ENCODE measurements at places on chromosomes 5 and 9.

GRCh38 chr5:133130387-133131118, 78.7 kb downstream of the HSPA4 start:
- no peak for DNase-seq

DNA sequence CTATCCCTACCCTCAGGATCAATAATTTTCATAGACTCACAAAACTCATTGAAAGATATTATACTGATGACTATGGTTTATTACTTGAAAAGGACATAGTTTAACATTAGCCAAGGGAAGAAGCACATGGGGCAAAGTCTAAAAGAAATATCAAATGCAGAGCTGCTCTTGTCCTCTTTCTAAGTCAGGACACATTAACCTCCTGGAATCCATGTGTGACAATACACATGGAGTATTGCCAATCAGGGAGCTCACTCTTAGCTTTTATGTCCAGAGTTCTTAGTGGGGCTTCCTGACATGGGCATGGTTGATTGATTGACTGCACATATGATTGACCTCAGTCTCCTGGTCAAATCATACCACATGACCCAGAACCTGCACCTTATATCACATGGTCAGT, 165.5 kb upstream of the COX7C start:
- no peak for DNase-seq

DNA sequence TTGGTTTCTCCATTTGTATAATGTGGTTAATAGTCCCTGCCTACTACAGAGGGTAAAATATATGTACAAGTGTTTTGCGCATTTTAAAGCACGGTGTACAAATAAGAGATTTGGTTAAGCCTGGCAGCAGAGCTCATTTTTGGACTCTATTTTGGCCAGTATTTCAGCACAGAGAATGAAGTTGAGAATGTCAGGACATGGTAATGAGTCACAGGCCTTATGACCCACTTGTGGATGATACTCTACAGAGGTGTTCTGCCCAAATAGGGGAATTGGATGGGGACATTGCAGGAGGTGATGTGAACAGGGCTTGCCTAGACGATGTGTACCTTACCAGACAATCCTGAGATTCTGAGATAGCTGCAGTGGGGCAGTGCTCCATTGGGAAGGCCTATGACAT, 50.6 kb downstream of the MELK start:
- no peak for DNase-seq

DNA sequence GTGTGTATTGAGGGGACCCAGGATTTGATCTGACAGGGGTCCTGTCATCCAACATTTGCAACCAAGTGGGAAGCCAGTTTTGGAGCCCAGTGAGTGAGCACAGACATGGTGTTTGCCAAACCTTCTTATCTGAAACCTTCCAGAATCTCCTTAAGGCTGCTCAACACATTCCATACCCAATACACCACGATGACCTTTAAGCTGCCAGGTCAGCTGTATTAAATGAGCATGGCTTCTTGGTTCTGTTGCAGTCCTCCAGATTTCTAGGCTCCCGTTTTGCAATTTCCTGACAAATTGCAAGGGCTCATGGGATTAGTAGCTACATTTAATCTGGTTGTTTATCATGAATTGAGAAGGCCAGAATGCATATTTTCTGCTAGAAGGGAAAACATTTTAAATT, 124.2 kb upstream of the ATP10B start:
- no peak for DNase-seq

- no peak for DNase-seq
Observed at GRCh38 chr5:74375271-74375670, 265.3 kb downstream of the ENC1 start.

GRCh38 chr5:38420691-38421390, 135.6 kb downstream of the LIFR start:
- DNase-seq = no peak

DNA sequence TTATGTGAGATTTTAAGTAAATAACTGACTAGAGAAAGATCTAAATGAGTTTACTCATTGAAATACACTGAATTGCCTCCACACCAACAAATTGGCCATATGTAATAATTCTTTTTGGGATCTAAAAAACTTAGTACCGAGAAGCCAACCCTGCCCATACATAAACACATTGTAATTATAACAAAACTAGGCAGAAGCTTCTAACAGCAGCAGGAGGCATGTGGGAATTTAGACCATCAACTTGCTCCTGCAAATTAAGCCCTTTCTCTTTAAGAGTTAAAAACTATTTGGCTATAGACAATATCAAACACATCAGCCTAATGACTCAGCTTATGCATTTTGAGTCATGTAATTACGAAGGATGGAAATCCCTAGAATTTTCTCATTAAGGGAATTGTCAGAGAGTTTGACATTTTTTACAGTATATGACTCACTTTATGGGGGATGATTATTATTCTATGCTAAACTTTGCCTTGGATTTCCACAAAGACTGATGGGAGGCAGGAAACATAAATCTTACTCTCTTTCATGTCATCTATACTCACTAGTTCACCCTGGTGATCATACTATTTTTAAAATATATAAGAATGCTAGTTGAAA, 1.0 kb downstream of the IL7R start:
- DNase-seq = no peak

GRCh38 chr9:127036437-127036836, 86.0 kb downstream of the ANGPTL2 start:
- DNase-seq = no peak

- DNase-seq = no peak
Observed at GRCh38 chr9:95580812-95581761, 64.3 kb upstream of the PTCH1 start.

DNA sequence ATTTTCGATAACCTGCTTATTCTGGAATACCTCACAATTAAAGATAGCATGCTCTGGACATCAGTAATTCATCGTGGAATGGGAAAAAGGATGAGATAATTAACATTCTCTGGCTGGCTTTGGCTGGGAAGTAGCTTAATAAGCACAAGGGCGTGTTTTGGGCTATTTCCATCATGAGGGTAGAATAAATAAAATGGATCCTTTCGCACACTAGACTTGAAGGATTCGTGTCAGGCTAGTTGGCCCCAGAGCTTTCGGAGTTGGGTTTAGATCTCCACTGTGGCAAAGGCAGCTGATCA, 151.2 kb upstream of the ADRA1B start:
- no peak for DNase-seq

Measured in stimulated activated CD8-positive, alpha-beta memory T cell treated with anti-CD3 and anti-CD28 coated beads, Interleukin-7, amount 100 ng/mL, for 48 hours (primary cell).